ENCODE measurements at places on chromosomes 11 and 22.

DNA sequence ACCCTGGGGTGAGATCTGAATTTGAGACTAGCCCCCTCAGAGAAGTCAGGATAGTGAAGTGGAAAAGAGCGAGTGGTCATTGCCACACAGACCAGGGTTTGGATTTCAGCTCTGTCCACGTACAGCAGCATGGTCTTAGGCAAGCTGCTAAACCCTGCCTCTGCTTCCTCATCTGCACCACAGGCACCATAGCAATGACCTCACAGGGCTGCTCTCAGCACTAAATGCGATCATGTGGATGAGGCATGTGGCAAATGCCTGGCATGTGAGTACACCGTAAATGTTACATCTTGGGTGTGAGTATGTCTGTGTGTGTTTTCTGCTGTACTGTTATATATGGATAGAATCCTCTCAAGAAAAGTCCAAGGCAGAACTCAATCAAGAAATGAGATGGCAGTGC lies 15.8 kb downstream of the NAV2 start:
- DNase-seq, result no peak

DNA sequence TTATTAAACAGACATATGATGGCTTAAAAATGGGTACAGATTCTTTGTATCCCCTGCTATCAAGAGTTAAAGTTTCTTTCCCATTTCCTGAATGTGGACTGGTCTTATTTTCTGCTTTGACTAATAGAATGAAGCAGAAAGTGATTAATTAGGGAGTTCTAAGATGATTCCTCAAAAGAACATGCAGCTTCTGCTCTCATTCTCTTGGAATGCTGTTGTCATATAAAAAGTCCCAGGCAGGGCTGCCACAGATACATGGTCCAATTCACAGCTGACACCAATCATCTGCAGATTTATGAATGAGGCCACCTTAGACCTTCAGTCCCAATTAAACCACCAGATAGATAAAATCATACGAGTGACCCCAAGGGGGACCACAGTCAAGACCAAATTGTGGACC lies 844.5 kb upstream of the RAG2 start:
- DNase-seq, result no peak

- no peak for DNase-seq
Measured at GRCh38 chr11:84524422-84525051, 1102.6 kb downstream of the DLG2 start.

DNA sequence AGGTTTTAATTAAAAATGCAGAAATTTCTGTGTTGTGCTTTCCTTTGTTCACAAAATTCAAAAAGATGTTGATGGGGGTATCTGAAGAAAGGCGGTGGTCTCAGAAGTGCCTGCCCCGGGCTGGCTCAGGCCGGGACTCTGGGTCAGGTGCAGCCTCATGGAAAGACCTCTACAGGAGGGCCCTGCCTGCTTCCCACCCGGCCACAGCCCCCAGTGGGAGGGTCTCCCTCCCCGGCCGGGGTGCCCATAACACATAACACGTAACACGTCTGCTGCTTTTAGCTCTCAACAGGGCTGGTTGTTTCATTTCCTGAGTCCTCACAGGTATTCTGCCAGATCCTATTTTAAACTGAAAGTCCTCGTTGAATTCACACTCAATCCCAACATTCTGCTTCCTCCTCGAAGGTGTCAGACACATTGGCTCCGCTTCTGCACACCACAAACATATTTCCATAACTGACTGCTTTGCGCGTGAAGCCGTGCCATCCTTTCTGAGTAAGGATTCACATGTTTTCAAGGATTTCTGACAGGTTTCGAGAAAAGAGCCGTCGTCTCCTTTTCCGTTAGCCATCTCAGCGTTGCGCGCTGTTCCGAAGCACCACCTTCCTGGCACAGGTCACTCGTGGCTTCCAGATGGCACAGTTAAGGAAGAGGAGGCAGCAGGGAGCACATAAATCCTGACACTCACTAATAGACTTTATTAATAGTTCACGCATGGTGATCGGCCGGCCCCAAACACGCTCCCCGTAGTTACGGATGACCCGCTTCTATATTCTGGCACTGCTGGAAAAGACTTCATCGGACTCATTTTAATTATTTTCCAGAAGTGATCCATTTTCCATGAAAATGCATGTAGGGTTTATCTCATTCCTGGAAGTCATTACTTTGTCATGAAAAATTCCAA lies 569.3 kb downstream of the BRD1 start:
- no peak for DNase-seq

DNA sequence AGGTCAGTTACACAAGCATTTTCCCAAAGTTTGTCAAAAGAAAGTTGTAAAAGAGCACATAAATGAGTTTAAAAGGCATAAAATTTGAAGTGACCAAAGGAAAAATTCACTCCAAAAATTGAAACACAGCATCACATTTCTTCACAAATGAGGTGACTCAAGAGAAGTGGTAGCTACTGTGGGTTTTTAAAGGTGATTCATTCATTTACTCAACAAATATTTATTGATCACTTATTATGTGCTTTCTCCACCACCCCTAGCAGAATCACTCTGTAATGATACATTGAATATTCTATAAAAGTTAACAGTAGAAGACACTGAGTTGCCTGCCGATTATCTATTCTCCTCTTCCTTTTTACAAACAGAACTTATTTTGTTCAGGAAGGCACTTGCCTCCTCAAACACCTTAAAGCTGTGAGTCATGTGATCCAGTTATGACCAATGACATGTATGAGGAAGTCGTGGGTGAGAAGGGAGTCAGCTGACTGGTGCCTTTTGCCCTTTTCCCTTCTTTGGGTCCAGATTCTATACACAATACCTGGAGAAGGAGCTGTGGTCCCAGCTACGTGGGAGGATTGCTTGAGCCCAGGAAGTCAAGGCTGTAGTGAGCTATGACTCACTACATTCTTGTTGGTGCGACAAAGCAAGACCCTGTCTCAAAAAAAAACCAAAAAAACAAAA lies 67.7 kb upstream of the CLNS1A start:
- no peak for DNase-seq

- DNase-seq, result no peak
Measured at GRCh38 chr11:63530021-63530420, 6.6 kb upstream of the PLAAT4 start.

GRCh38 chr11:101434026-101434643 lies 149.7 kb downstream of the TRPC6 start:
- DNase-seq, result no peak

- no peak for DNase-seq
Measured at GRCh38 chr11:24312464-24313238, 184.2 kb upstream of the LUZP2 start.

DNA sequence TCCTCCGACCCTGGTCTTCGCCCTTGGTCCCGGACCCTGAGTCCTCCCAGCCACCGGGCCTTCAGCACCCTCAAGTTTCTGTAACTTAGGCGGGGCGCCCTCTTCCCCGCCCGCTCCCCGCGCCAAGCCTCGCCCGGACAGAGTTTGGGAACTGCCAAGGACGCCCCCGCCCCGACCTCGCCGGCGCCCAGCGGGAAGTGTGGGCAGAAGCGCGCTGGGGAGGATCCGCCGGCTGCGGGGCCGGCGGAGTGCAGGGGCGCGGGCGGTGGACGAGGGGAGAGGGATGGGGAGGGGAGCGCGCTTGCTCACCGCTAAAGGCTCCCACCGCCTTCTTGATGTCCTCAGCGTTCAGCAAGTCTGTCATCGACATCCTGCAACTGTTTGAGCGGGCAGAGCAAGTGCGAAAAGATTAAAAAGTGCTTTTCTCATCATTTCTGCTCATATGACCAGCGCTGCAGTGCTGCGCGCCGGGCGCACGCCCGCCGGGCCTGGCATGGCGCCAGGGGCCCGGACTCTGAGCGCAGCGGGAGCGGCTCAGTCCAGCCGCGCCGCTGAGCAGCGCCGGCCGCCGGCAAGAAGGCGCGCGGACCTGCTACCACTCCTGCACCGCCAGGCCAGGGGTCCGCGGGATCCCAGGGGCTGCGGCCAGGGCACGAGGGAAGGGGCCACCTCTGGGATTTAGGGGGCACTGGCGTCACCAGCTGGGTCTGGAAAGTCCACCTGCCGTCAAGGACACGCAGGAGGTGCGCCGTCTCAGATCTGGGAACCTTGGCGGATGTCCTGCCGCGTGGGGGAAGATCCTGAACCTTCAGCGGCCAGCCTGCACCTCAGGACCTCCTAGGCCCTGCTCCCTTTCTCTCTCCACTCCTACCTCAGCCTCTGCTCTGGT lies at the start of gene PVALB:
Gene PVALB, minus strand, starts transcription at position 400 of the 889 bp plus-strand sequence. Its CDS starts 30 bp downstream, at position 370.
- no peak for DNase-seq

- DNase-seq, result no peak
Measured at GRCh38 chr11:59918987-59919589, 19.1 kb upstream of the OOSP1 start.

GRCh38 chr11:69874984-69875624 lies 55.9 kb upstream of the FGF3 start:
- DNase-seq, result no peak

GRCh38 chr22:39574779-39575551 lies 4.4 kb downstream of the CACNA1I start:
- no peak for DNase-seq

GRCh38 chr11:102377891-102378290 lies 30.9 kb downstream of the BIRC2 start:
- no peak for DNase-seq
